Mesothelial cell of epicardium (in vitro differentiated cells): ENCODE measurements at places on chromosomes 16 and 17.

DNA sequence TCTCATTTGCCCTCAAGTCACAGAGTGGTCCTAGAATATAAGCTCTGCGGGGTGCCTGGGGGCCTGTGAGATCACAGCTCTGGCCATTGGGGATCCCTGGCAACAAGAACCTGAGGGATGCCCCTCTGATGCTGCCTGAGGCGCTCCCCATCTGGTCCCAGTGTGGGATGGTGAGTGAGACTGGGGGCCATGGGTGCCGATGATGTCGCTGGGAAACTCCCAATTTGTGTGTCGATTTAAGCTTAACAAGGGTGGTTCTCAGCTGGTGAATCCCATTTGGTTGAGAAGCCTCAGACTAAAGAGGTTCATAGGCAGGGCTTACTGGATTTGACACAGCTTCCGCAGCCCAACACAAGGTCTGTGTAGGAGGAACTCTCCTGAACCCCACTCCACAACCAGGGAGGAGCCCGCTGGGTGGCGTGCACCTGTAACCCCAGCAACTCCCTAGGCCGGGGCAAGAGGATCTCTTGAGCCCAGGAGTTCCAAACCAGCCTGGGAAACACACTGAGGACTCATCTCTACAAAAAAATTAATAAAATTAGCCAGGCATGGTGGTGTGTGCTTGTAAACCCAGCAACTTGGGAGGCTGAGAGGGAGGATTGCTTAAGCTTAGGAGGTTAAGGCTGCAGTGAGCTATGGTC lies 63.7 kb upstream of the SIAH1 start:
- no peak overlapping the region for H3K4me3 ChIP-seq
- no peaks in the 10 kb centered on the region for H3K27me3 ChIP-seq
- peaks cover 3% of the 10 kb centered on the region for H3K4me1 ChIP-seq
- no peak for DNase-seq
- H3K27ac ChIP-seq: no peak overlapping the region
- H3K36me3 ChIP-seq: no peaks in the 10 kb centered on the region

GRCh38 chr17:68431661-68432071 lies 25.6 kb downstream of the WIPI1 start:
- H3K27me3 ChIP-seq: no peaks in the 10 kb centered on the region
- H3K27ac ChIP-seq: no peak overlapping the region
- peaks cover 3% of the 10 kb centered on the region for H3K4me1 ChIP-seq
- no peak for DNase-seq

- no peaks in the 10 kb centered on the region for H3K27me3 ChIP-seq
- H3K36me3 ChIP-seq: peaks cover 40% of the 10 kb centered on the region
- H3K4me3 ChIP-seq: no peak overlapping the region
- no peak overlapping the region for H3K27ac ChIP-seq
Observed at GRCh38 chr17:82930043-82930923, 90.5 kb upstream of the ZNF750 start.

- H3K27ac ChIP-seq: no peak overlapping the region
- DNase-seq: no peak
- no peak overlapping the region for H3K4me3 ChIP-seq
- H3K27me3 ChIP-seq: peaks cover 18% of the 10 kb centered on the region
- H3K4me1 ChIP-seq: peaks cover 5% of the 10 kb centered on the region
Observed at GRCh38 chr17:79231766-79232287, 157.2 kb downstream of the ENGASE start.

- no peak overlapping the region for H3K4me3 ChIP-seq
- peaks cover 10% of the 10 kb centered on the region for H3K4me1 ChIP-seq
- peaks cover 2% of the 10 kb centered on the region for H3K27me3 ChIP-seq
- DNase-seq: no peak
Observed at GRCh38 chr16:65494609-65495008, 372.7 kb upstream of the CDH11 start.

DNA sequence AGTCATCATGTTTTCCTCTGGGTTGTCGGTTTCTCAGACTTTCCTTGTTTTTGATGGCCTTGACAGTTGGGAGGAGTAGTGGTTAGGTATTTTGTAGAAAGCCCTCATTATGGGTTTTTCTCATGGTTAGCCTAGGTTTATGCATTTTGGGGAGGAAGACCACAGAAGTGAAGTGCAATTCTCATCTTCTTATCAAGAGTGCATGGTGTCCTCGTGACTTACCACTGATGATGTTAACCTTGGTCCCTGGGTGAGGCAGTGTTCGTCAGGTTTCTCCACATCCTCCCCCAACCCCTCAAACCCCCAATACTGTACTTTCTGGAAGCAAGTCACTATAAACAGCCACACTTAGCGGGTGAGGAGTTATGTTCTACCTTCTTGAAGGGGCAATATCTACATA lies 42.3 kb downstream of the BPTF start:
- H3K36me3 ChIP-seq: peaks cover 23% of the 10 kb centered on the region
- H3K4me1 ChIP-seq: peaks cover 3% of the 10 kb centered on the region
- peak overlapping the region; percentile 54 for H3K27ac ChIP-seq
- no peak overlapping the region for H3K4me3 ChIP-seq
- DNase-seq: no peak
